ENCODE measurements at places on chromosomes 5 and 9.

GRCh38 chr5:109589239-109589638 lies 100.5 kb upstream of the MAN2A1 start:
- DNase-seq, result no peak

- no peak for DNase-seq
These were observed 12.4 kb upstream of the PHYHD1 start for GRCh38 chr9:128908372-128908771.

- DNase-seq, result no peak
These were observed 18.8 kb downstream of the FTMT start for GRCh38 chr5:121870489-121870888.

DNA sequence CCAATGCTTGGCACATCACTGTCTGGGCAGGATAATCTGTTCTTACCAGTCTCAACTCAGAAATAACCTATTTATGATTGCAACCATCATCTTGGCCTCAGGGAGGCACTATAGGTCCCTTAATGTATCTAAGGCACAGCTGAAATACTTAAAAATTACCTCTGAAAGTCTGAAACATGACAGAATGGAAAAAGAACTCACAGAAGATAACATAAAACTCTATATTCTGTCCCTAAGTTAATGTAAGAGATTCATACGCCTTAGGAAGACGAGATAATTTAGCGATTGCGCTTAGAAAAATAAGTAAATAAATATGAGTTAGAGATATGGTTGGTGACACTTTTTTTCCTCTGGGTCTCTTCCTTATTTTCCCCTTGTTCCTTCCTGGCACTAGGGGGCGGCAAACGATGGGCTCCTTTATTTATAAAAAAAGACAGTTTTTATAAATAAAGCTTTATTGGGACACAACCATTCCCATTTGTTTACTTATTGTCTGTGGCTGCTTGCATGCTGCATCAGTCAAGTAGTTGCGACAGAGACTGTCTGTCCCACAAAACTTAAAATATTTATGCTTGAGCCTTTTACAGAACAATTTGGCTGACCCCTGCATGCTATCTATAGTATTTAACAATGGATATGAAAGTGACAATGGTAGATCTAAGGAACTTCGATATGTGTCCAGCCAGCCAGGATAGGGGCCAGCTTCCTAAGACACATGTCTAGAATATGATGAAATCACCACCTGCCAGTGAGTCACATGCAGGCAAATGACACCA lies 79.6 kb downstream of the PDE4D start:
- no peak for DNase-seq

GRCh38 chr5:150946351-150946905 lies 41.6 kb upstream of the ZNF300 start:
- peak; percentile 72 for DNase-seq

DNA sequence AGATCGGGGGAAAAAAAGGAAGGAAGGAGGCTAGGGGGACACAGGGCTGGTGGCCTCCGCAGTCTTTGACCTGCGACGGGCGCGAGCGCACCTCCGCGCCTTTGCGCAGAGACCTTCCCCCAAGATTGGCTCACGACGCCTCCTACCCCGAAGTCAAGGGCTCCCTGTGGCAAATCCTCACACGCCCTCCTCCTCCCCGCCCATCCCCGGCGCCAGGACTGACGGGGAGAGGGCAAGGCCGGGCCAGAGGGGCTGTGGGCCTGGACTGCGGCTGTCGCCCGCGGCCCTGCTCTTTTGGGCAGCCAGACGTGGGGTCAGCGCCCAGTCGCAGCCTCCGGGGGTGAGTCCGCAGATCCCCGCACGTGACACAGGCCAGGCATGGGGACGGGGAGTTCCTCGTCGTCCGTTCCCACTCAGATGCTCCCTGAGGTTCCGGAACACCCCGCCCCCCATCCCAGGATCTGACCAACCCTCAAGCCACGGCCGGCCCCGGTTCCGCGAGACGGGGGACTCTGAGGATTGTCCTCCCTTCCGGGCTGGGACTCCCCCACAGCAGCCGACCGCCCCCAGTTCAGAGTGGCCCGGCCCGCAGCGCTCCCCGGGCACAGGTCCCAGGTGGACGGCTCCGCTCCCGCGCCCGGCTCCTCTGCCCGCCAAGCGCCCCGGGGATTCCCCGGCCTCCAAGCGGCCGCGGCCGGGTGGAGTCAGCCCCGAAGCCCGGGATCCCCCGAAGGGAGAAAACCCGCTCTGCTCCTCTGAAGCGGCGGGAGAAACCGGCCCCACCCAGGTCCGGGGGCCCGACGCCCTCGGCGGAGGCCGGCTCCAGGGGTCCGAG lies 543 bp upstream of the ANKRD33B start:
- no peak for DNase-seq

DNA sequence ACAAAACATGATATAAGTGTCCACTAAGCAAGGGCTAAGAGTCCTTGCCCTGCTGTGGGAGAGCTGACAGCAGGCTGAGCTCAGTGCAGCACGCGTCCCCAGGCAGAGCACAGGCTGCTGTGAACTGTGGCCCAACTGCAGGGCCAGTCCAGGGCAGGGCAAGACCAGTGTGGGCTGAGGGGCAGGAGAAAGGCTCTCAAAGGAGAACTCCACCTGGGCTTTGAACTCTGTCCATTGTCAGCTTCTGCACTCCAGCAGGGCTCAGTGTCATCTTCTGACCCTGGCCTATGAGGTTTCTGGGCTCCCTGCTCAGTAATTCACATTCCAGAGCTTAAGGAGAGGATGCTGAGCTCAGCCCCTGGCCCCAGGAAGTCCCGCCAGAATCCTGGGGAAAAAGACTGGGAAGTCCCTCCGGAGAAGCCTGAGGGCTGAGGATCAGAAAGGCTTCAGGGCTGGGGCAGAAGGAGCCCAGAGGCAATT lies 37.4 kb downstream of the LHFPL2 start:
- DNase-seq, result no peak

DNA sequence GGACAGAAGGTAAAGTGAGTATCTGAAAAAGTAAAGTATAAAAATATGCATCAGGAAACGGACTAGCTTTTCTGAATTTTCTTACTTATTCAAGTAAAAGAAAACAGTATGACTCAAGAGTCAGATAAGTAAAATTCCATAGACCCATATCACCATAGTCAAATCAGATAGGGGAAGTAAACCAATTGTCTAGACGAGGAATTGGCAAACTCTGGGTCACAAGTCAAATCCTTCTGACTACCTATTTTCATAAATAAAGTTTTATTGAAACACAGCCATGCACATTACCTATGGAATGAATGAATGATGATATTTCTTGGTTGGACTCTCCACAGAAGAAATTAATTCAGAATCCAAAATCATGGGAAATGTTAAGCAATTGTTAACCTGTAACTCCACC lies 59.1 kb upstream of the TMC1 start:
- no peak for DNase-seq

DNA sequence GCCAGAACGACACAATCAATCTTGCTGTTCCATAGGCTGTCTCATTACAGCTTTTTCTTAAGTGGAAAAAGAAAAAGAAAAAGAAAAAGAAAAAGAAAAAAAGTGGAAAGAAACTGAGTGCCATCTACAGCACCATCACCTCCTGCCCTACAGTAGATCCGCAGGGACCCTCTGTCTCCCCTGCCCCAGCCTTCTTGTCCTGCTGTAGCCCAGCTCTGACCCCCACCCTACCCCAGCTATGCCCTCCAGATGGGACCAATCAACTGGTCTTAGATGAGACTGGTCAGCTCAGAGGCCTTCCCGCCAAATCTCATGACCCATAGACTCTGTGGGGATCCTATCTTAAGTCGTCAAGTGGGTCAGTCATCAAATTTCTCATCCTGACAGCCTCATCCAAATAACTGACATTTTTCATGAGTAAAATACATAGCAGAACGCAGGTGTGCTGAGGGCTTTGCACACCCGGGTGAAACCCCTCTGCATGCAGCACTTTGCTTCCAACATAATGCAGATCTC lies 34.8 kb downstream of the TSPAN17 start:
- DNase-seq, result no peak

- DNase-seq, result no peak
These were observed 81.8 kb downstream of the BOD1 start for GRCh38 chr5:173534664-173535063.

DNA sequence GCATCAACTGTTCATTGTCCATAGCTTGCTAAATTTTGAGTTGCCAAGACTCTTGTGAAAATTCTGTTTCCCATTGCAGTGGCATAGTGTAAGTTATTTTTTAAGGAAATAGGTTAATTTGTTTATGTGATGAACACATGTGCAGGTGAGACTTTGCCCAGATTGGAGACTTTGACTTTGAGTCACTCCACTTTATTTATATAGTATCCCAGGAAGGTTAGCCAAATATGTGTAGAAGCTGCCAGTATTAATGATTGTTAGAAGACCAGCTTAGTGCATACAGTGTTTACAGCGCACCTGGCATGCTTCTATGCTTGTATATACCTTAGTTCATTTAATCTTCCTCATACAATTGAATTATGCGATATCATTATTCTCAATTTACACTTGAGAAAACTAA lies 51.0 kb downstream of the MTAP start:
- DNase-seq, result no peak

DNA sequence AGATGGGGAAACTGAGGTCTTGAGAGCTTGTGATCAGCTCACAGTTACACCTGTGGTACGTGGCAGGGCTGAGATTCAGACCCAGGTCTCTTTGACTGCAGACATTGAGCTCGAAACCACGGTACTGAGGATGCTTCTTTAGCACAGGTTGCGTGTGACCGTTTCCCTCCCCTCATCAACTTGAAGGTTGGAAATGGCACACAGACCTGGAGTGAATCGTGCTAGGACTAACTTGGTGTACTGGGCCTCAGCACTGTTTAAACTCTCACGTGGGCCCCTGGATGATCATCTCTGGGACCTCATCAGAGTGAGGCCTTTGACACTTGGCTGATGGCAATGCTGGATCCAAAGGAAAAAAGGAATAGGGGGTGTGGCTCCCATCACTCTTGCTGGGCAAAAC lies 106.0 kb downstream of the MVB12B start:
- DNase-seq, result no peak

DNA sequence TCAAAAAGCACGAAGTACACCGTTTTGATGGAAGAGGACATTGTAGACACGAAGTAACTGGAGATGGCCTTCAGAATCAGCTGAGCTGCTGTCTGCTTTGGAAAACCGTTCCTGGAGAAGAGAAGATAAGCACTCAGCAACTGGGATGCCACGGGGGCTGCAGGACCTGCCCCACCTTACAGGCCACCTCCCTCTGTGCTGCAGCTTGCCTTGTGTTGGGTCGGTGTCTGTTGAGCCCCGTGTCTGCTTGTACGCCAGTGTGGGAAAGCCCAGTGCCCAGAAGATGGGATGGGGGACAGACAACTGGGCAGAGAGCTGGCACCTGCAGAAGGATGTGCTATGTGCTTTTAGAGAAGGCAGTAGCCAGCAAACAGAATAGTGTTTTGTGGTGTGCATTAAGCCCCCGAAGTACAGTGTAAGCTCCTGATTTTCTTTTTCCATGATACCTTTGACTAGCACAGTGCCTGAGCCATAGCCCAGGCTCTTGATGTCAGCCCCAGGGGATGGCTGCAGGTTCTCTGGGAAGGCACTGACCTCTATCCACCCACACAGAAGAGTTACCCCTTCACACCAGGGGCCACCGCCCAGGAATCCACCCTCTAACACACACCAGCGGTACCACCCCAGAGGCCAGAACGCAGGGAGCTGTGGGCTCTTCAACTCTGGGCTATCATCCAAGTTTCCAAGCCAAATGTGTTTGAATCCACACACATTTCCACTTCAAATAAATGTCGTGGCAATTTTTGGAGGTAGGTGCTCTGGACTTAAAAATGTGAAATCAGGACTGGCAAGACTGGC lies 63.8 kb downstream of the MACROH2A1 start:
- no peak for DNase-seq

DNA sequence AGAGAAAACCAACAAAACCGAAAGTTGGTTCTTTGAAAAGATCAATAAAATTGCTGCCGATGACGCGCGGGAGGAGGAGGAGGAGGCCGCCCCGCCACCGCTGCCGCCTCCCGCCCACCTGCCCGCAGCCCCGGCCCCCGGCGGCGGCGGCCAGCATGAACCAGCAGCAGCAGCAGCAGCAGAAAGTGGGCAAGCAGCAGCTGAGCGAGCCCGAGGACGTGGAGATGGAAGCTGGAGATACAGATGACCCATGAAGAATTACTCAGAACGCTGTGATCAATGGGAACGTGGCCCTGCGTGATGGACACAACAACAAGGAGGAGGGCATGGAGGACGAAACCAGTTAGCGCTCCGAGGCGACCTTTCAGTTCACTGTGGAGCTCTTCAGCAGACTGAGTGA lies 53.9 kb upstream of the EFNA5 start:
- DNase-seq, result no peak

- DNase-seq, result no peak
These were observed 77.4 kb downstream of the OTULIN start for GRCh38 chr5:14741801-14742440.

DNA sequence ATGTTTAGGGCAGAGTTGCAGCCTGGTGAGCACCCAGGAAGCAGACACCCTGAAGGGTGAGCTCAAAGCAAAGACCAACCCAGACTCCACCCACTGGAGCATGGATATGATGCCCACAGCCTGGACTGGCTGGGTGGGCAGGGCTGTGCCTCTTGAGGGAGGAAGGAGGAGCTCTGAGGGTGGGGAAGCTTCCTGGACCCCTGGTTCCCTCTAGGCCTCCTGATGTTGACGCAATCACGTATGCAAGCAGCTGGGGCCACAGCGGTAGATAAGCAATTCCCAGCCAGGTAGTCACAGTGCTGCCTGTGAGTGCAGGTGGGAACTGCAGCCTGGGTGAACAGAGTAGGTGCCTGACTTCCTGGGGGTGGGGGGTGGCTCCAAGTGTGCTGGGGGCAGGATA lies 271.5 kb downstream of the CDK5RAP2 start:
- no peak for DNase-seq

DNA sequence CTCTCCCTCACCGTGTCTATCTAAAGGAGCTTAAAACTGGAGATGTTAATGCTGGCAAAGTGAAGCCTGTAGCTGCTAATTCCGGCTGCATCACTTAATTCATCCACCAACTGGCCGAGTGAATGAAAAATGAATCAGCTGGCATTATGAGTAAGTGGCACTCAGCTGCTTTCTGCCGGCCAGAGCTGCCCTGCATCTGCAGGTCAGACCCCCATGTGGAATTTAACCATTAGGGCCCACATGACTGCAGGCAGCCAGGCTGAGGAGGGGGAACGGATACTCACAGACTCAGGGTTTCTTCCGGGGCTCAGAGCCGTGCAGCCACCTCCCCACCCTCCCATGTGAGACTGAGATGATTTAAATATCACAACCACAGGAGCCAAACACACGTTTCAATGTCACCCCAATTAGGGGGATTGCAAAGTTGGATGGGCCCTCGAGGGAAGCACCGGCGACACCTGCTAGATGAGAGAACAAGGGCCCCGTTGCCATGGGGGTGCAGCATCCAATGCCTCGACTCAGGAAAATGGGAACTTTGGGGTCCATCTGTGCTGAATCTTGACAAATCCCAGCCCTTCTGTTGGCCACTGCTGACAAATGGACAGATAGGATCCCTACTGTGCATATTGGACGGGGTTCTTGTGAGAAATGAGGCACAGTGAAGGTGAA lies 115.6 kb upstream of the ALDH1B1 start:
- DNase-seq, result no peak

Measured in nucleus accumbens (tissue), 56 donors.